Hematopoietic multipotent progenitor cell (in vitro differentiated cells): ENCODE measurements at places on chromosomes 3 and 15.

GRCh38 chr3:73136941-73137340 lies 75.5 kb downstream of the EBLN2 start:
- no peak for DNase-seq

- DNase-seq: no peak
These were observed 558 bp upstream of the NCEH1 start for GRCh38 chr3:172711454-172711795.

GRCh38 chr3:68972358-68972979 lies 40.1 kb upstream of the TAFA4 start:
- DNase-seq: peak; percentile 82

DNA sequence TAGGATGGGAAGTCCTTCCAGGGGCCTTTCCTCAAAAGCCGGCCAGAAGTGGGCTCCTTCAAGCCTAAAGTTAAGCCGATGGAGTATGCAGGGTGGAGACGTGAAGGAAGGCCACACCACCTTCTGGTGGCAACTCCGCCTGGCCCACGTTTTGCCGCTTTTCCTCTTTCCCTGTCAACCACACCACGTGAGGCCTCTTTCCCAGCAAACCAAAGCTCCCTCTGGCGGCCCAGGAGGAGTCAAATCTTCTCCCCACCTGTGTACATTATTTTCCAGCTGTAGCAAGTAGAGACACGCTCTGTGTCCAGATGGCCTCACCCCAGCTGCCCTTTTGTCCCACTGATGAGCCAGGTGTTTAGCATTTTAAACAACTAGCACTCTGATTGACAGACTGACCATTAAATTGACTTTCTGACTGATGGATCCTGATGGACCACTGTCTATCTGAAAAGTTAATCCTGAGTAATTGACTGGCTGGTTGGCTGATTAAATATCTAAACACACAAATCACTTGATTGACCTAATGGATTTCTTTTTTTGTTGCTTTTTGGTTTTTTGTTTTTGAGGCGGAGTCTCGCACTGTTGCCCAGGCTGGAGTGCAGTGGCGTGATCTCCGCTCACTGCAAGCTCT lies 59.6 kb upstream of the ZBTB38 start:
- DNase-seq: no peak

DNA sequence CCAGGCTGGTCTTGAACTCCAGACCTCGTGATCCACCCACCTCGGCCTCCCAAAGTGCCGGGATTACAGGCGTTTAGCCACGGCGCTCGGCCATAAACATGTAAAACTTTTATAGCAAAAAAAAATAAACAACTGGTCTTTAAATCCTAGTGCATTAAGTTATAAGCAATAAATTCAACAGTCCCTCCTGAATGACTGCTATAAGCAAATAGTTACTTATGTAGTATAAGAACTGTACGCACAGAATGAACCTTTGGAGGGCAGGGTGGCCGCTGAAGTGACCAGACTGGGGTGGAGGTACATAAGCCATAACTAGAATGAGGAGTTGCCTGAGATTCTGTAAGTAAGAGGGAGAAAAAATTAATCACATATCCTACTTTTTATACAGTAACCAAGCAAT lies 12.6 kb downstream of the CCDC14 start:
- no peak for DNase-seq

- no peak for DNase-seq
These were observed 334.7 kb upstream of the RASGRP1 start for GRCh38 chr15:38899300-38899699.

GRCh38 chr3:14286887-14287500 lies 108.4 kb downstream of the LSM3 start:
- DNase-seq: no peak

GRCh38 chr3:74561881-74562280 lies 52.6 kb downstream of the CNTN3 start:
- DNase-seq: no peak

GRCh38 chr15:68154923-68155559 lies 50.1 kb downstream of the CALML4 start:
- peak; percentile 82 for DNase-seq

DNA sequence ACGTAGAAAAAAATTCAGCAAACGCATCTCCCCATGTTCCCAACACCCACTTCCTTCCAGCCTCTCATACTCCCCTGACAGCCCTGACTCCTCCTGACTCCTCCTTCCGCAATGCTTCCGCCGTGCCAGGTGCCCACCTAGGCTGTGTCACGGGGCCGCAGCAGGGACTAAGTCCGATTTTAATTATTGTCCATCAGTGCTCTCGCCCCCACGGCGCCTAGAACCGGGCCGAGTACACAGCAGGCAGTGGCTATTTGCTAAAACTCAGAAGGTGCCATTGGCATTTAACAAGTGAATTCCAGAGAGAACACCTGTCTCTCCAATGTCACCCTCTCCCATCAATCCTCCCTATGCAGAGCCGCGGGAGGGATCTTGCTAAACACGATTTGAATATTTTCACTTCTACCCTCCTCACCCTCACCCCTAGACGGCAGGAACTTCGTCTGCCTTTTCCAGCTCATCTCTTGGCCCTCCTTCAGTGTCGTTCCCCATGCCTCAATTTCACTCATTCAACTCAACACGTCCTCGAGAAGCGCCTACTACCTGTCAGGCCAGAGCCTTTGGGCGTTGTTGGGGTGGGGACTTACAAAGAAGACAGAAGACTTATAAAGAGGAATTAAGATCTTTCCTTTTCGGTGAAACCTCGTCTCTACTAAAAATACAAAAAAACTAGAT lies 11.5 kb upstream of the SHF start:
- DNase-seq: peak; percentile 54

DNA sequence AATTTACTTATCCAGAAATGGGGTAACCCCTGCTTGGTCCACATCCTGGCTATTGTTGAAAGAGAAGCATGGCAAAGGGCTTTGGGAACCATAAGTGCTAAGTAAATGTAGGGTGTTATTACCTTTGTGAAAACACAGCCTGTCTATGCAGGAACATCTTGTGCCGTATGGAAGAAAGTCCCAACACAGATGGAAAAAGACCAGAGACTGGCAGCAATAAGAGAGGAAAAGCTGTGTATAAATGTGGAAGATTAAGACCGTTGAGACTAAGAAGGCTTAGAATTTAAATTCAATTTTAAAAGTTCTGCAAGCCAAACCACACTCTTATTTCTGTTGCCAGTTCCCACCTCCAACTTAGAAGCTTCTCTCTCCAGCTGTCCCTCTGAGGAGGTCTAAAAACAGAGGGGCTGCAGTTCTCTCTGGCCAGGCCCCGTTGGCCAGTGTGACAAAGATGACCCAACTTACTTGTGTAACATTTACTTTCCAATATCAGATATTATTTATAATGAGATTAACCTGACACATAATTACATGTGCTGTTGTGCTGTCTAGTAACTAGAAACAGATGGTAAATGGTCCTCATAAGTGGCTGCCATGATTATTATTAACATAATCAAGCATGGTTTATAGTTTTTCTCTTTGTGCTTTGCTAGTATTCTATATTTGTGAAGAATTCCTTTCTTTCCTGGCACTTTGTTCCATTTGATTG lies 7.0 kb downstream of the MINDY4B start:
- no peak for DNase-seq

GRCh38 chr3:51963951-51964451 lies 3.3 kb downstream of the PCBP4 start:
- DNase-seq: no peak

GRCh38 chr3:169289273-169289672 lies 374.2 kb downstream of the MECOM start:
- DNase-seq: no peak
